HFF-Myc (cell line): ENCODE measurements at places on chromosomes 6 and 20.

DNA sequence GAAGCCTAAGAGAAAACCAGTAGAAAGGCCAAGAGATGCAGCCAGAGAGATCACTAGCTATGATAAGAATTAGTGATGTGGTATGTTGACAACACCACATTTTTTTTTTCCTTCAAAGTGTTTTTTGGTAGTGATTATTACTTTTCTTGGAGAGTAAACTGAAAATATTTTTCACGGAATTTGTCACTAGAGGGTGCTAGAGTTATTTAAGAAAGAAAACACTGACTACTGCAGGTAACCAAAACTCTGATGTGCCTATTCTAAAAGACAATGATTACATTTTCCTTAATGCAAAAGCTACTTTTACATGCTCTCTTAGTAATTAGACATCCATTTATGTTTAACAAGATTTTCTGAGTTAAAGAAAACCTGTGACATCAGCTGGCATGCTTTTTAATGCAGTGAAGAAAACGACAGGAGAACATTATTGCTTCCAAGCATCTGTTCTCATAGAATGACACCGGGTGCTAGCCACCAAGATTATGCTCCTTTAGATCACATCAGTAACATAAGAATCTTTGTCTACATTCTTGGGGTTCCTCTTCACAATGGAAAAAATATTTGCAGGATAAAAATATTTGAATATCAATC, 28.8 kb downstream of the RWDD2A start:
- peak; percentile 12 for DNase-seq

DNA sequence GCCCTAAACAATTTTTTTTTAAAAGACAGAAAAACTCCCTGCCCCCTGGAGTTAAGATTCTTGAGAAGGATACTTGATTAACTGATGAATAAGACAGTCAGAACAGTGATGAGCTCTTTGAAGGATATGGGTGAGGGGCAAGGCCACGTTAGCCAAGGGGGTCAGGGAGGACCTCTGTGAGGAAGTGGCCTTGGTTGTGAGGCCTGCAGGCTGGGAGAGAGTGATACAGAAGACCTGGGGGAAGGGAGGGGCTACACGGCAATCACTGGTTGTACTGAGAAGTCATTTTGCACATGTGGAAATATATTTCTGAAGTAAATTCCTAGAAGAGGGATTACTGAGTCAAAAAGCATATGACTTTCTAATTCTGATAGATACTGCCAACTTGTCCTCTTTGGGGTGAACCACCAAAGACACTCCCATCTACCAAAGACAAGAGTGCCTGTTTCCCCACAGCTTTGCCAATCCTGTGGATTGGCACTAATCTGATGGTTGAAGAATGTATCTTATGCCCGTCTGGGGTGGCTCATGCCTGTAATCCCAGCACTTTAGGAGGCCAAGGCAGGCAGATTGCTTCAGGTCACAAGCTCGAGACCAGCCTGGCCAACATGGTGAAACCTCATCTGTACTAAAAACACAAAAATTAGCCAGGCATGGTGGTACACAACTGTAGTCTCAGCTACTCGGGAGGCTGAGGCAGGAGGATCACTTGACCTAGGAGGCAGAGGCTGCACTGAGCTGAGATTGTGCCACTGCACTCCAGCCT, 22.3 kb upstream of the BCAS4 start:
- DNase-seq, result no peak

DNA sequence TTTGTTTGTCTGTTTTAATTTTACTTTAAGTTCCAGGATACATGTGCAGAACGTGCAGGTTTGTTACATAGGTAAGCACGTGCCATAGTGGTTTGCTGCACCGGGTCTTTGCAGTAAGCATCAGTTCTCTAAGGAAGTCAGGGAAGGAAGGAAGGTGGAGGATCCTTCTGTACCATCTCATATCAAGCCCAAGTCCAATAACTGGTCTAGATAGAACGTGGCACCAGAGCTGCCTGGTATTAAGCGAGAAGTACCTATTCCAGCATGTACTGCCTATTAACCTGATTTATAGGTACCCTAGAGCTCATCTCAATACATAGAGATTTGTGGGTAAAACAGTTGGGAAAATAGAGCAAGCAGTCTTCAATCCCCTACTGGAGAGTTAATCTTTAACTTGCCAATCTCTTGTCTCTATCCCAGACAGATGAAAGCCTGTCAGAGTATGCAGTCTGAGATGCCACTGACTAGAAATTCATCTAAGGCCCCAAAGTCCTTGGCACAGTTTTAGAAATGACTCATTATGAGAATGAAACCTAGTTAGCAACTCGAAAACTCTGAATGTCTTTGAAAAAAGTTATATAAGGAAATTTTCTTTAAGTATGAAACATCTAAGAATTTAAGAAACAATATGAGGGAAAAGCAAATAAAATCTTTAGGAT, 144.9 kb downstream of the TFAP2A start:
- no peak for DNase-seq

DNA sequence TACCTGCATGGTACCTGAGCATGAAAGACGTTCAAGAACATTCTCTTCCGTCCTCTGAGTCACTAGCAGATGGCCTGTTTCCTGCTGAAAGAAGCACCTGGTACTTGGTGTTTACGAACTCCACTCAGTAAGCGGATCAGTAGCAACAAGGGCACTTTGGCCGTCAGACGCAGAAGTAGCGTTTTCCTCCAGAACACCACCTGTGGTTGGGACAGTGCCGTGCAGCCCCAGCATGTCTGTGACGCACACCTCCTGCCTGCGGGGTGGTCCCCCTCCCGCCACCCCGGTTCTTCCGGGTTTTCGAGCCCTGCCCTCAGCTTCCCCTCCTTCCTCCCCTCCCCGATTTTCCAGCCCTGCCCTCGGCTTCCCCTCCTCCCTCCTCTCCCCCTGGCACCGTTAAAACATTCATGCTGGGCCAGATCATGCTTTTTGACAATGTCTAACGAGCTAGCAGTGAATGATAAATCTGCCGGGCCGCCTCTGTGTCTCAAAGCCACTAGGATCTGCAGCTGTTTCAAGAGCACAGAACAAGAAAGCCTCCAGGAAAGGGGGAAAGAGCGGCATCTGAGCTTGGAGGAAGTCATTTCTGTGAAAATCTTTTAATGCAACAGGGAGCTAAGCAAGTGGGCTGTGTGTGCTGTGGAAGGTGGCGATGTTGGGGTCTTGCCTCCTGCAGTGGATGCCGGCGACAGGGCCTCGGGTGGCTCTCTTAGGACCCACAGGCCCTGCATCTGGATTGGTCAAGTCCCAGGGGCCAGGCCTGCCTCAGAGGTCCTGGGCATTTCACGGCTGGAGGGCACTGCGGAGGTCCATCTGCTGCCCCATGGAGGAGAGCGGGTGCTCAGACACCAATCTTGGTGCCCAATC, 207.9 kb downstream of the ERMARD start:
- DNase-seq, result no peak

DNA sequence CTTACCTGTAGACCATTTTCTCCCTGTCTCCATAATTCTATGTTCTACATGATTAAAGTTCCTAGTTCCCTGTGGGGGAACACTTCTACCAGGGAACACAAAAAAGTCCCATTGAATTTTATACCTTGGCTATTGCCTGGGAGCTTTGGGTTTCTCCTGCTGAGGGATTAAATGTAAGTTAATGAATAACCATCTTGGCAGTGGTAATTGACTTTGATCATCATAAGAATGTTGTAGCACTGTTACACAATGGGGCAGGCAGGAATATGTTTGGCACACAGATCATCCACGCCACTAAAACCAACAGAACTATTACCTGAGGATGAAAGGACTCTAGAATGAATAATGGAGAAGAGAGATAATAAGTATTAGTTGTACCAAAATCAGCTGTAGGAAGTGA, 1106.2 kb upstream of the GJE1 start:
- DNase-seq, result no peak

DNA sequence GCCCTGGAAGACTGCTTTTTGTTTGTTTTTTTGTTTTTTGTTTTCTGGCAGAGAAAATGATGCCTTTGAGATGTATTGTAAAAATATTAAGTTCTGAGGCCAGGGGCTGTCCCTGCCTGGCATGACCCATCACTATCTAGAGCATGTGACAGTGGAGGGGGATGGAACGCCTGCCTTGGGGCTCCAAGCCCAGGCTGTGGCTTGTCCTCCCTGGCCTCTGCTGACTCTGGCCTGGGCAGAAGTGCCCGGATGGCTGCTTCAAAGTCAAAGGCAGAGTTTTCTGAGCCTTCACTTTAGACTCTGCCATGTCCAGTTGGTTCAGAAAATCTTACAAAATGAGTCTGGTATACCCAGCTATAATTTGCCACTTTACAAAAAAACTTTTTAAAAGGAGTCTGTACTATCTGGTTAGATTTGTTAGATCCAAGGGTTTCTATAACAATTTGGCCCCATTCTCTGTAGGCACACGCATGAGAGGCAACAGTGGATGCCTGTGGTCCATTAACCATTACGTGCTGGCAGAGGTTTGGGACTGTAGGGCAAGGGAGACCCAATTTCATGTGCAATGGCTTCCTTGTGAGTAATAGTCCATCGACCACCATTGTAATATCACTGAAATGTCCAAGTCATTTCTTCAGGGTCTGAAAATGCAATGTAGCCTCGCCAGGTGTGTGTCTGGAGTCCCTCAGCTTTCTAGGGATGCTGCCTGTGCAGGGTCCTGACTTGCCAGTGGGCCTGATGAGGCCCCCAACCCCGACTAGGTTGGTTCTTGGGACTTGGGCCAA, 8.3 kb downstream of the PPP1R3G start:
- no peak for DNase-seq

DNA sequence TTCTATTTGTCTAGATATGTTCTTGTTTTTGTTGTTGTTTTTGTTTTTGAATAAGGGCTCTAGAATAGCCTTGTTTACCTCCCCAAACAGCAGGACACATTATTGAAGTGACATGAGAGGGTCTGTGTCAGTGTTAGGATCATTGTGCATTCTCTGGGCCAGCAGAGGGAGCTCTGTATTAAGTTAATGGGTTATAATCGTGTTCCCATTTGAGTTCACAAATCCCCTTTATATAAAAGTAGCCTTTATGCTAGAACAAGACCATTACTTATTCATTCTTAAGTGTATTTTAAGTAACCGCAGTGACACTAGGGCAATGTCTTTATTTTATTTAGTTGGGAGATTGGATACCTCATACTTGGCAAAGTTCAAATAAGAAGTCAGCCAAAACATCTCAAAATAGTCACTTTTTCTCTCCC, 44.8 kb downstream of the STK4 start:
- no peak for DNase-seq

DNA sequence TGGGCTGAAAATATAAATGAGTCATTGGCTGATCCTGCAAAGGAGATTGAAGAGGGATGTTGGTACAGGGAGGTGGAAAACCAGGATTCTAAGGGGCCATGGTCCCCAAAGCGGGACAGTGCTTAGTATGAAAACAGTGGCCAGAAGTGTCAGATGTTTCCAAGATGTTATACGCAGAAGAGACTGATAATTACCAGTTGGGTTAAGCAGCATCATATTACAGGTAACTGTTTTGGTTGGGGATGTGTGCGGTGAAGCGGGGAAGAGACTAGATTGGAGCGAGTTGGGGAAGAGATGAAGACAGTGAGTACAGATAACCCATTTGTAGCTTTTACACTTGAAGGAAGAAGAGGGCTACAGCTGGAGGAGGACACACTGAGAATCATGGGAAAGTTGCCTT, 80.8 kb downstream of the PLEKHG1 start:
- DNase-seq, result no peak

GRCh38 chr20:1663917-1664316, 6.3 kb upstream of the SIRPG start:
- no peak for DNase-seq

- DNase-seq, result no peak
These were observed 201.7 kb upstream of the PLCB4 start for GRCh38 chr20:8867038-8867740.

- no peak for DNase-seq
These were observed 28.5 kb downstream of the MYH7B start for GRCh38 chr20:34983995-34984735.

DNA sequence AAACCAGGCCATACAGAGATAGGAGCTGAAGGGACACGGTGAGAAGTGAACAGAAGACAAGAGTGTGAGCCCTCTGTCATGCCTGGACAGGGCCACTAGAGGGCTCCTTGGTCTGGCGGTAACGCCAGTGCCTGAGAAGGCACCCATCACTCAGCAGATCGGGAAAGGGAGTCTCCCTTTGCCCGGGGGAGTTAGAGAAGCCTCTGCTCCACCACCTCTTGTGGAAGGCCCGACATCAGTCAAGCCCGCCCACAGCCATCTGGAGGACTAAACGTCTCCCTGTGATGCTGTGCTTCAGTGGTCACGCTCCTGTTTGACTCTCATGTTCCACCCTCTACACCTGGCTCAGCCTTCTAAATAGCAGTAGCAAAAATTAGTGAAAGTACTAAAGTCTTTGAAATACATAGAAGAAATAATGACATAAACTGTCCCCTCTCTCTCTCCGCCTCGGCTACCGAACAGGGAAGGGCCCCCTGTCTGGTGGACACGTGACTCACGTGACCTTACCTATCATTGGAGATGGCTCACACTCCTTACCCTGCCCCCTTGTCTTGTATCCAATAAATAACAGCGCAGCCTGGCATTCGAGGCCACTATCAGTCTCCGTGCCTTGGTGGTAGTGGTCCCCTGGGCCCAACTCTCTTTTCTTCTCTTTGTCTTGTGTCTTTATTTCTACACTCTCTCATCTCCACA, 66.7 kb downstream of the RPP21 start:
- peak; percentile 9 for DNase-seq

GRCh38 chr6:53608396-53608795, 57.2 kb downstream of the KLHL31 start:
- DNase-seq, result no peak

DNA sequence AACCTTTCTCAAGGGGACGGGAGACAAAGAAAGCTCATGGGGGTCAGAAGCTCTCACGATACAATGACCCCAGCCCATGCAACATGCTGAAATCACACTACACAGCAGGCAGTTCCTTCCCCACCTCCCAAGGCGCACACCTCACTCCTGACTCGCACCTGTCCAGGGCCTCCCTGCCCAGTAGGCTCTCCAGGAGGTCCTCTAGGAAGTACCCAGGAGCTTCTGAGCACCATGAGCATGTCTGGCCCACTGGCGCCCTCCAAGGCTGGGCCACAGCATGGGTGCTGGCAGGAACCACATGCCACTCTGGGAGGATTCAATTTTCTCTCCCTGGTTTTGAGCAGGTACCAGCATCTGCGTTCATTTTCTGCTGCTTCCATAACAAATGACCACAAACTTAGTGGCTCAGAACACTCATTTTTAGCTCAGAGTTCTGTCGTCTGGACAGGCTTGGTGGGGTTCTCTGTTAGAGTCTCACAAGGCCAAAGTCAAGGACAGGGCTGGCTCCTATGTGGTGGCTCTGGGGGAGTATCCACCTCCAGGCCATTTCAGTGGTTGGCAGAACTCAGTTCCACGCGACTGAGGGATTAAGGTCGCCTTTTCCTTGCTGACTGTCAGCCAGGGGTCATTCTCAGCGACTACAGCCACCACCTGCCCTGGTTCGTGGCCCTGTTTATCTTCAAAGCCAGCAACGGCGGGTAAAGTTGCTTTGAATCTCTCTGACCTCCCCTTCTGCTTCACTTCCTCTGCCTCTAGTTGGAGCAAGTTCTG, 32.7 kb downstream of the ACSS1 start:
- DNase-seq, result no peak
